AG08396 (cell line): ENCODE measurements at places on chromosomes 16 and 17.

DNA sequence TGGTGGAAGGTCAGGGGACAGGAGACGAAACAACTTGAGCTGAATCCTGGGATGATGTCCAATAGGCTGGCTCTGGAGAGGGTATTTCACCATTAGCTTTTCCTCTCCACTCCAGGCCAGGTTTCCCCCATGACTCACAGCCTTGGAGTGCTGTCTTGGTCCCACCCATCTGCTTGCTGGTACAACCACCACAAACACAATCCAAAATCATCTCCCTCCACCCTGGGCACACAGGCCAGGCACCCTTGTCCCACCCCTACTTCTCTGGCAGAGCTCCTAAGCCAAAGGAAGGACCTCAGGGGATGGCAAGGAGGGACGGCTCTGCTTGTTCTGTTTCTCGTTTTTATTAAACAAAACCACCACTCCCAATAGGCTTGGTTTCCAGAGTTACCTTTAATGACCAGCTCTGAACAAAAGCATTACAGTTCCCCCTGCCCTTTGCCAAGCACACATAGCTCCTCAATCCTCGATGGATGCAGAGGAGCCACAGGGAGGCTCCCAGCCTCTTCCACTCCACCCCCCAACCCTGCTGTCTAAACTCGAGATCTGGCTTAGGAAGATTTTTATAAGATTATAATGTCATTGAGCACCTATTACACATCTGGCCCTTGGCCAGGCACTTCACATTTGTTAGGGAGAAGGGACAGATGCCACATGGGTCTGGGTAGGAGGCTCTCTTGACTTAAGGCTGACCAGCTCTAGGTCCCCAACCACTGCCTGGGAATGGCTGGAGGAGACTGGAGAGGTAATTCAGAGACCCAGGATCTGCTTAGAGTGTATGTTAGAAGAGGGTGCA lies 13.3 kb downstream of the CAVIN1 start:
- DNase-seq = peak; percentile 90

DNA sequence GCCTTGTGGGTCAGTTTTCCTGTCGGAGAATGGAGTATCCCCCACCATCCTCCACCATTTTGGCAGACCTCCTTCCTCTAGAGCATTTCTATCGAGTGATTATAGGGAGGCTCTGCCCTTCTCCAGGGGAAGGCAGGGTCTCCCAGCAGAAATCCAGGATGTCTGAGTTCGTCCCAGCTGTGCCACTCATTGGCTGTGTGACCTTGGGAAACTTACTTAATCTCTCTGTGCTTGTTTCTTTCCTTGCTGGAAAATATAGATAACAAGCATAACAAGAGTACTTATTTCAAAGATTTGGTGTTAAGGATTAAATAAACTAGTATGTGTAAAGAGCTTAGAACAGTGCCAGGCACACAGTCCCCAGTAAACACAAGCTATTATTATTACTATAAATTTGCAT lies 14.8 kb downstream of the ATP2A3 start:
- DNase-seq = no peak

DNA sequence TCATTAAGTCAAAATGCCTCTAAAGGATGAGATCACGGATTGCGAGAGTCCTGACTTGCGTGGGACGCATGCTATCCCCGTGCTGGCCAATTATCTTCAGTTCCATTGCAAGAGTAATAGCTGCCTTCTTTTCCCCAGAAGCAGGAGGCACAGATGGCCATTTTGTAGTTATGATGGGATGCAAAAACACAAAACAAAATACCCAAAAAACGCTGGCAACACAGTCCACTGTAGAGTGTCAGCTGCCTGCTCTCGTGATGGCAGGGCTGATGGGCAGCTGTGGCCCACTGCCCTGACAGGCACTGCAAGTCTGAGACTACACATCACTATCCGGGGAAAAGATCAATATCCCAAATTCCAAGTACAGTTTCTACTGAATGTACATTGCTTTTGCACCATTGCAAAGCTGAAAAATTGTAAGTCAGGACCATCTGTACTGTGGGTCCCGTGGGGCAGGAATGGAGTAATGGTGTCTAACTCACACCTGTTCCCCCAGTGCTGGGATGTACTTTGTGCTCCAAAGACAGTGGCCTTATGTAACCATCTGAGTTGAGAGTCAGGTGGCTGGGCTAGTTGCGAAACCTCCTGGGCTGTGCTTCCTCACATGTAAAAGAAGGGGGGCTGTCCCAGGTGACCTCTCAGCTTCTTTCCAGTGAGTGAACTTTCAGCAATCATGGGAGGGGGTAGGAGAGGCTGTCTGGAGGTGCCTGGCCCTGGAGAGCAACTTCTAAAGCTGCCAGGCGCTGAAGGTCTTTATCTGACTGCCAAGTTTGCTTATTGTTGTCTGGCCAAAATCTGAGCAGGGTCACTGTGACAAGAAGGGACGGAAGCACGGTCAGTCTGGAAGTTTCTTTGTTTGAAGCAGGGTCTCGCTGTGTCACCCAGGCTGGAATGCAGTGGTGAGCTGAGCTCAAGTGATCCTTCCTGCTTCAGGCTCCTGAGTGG lies 4.7 kb downstream of the SLC47A1 start:
- no peak for DNase-seq

- peak; percentile 34 for DNase-seq
Measured at GRCh38 chr17:31095236-31096105, 694 bp downstream of the NF1 start.

GRCh38 chr16:67928561-67929364 lies 2.9 kb downstream of the CTRL start:
- peak; percentile 80 for DNase-seq

DNA sequence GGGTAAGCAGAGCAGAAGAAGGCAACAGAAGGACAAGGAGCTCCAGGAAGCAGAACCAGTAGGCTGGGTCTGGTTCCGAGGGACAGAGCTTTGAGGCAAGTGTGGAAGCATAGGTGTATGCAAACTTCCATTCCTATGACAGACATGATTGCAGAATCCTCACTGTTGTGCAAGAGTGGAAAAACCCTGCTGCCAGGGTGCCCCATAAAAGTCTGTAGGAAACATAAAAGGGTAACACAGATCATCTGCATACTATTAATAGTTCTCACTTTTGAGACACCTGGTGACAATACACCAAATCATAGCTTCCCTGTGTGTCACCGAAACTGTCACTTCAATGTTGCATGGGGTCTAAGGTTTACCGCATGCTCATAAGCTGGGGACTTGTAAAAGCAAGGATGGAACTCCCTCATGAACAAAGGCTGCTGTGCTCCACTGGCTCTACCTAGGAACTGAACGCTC lies 39.7 kb downstream of the ARHGAP17 start:
- DNase-seq = no peak

DNA sequence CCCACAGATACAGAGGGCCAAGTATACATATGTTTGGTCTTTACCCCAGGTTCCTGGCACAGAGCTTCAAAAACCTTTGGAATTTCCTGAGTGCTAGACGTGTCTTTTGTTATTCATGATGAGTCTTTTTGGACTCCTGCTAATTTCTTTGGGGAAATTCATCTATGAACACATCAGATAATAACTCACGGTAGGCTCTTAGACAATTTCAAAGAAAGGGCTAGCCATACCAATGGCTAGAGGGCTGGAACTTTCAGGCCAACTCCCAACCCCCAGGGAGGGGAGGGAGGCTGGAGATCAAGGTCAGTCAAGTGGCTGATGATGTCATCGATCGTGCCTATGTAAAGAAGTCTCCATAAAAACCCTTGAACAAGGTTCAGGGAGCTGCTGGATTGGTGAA lies 101.9 kb downstream of the STX8 start:
- no peak for DNase-seq

DNA sequence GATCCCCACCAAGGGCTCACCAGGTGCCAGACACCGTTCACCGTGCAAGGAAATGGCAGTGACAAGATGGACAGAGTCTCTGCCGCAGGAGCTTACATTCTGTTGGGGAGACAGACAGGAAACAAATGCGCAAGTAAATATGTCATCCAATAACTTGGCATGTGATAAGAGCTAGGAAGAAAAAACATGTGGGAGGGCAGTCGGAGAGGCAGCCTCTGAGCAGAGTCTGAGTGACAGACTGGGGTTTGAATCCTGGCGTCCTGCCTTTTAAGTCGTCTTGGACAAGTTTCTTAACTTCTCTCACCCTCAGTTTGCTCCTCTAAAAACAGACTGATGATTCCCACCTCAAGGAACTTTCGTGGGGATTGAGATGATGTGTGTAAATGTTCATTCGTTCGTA lies 7.2 kb downstream of the SGSM2 start:
- no peak for DNase-seq

DNA sequence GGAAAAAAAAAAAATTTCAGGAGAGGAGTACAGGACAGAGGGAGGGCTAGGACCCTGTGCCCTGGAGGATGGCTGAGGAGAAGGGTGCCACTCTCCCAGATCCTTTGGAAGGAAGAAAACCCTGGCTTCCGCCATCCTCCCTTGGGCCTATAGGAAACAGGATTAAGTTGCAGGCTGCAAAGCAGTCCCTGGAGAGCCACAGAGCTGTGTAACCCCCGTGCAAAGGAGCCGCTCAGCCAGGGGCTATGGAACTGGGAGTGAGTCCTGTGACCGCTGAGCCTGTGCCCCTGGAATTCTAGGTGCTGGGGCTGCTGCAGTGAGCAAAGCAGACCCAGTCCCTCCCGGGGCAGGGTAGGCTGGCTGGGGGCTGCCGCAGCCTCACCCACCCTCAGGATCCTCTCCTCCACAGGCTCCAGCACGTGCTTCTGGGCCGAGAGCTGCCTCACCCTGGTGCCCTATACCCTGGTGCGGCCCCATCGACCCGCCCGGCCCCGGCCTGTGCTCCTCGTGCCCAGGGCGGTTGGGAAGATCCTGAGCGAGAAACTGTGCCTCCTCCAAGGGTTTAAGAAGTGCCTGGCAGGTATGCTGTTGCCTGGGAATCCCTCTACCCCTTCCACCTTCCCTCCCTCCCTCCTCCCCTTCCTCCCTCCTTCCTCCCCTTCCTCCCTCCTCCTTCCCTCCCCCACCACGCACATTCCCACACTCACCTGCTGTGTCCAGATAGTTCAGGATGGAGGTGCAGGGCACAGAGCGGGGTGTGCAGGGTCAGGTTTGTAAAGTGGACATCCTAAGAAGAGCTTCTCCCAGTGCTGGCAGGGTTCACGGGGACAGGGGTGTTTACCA lies 15.3 kb downstream of the SGSH start:
- DNase-seq = no peak

GRCh38 chr16:9395958-9396359 lies 304.5 kb downstream of the HAPSTR1 start:
- DNase-seq = no peak

- no peak for DNase-seq
Measured at GRCh38 chr17:19539841-19540311, 6.2 kb downstream of the SLC47A1 start.

GRCh38 chr16:21169249-21169981 lies 10.9 kb downstream of the LDAF1 start:
- peak; percentile 28 for DNase-seq

- no peak for DNase-seq
Measured at GRCh38 chr17:8914554-8914953, 47.1 kb upstream of the PIK3R6 start.
